Hematopoietic multipotent progenitor cell treated with erythropoietin and hydrocortisone succinate and interleukin-3 and kit ligand, for 15 days (in vitro differentiated cells): ENCODE measurements at places on chromosomes 1 and 21.

DNA sequence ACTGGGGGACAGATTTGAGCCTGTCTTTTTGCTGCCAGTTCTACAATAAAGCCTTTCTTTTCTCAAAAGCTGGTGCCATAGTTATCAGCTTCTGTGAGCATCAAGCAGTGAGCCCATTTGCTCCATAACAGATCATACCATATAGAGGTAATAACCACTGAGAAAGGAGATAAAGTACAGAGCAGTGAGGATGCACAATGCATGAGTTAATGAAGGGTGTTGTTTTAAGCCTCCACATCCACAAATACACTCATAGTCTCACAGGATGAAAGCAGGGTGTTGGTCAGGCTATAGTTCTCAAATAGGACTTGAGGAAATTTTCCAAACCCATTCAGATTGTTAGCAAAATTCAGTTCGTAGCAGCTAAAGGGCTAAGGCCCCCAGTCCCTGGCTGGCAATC is 25.6 kb upstream of the SLC35A3 start:
- no peak for DNase-seq

DNA sequence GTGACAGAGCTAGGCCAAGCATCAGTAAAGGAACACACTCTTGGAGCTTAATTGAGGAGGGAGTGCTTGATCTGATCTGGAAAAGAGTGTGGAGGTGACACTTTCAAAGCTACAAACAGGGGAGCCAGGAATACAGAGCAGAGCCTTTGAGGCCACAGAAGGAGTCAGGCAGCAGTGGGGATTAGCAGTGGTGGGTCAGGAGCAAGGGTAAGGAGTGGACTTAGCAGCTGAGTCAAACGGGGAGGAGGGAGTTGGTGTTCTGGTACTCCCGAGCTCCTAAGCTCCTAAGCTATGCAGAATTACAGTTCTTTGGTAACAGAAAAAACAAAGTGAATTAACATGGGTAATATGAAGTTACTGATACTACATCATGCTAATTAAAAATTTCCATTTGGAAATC is 14.5 kb downstream of the RAB4A start:
- DNase-seq = no peak

- no peak for DNase-seq
These were observed 1690.5 kb downstream of the KCNT2 start for GRCh38 chr1:194917769-194918168.

DNA sequence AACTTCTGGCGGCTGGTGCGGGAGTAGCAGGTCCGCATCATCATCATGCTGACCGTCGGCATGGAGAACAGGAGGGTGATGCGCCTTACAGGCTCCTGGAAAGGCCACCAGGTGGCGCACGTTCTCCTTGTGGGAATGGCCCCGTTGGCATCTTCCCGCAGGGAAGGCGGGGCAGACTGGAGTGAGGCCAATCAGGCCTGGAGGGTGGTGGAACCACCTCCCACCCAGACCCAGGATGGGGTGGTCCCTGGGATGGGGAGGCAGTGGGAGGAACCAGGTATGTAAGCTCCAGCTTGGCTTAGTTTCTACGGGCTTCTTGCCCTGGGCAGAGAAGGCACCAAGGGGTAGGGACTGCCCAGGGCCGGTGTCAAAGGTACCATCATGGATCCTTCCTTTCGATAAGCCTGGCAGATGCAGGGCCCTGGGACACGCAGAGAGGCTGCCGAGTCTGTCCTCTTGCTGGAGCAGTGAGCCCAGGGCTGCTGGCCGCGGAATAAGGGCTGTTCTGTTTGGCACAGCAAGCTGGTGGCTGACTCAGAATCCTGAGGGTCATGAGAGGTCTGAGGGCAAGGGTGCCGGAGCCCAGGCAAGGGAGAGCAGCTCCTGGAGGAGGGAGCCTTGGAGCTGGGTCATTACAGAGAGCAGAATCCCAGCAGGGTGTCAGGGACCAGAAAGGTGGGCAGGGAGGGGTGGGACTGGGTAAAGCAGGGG is 8.7 kb upstream of the LGR6 start:
- DNase-seq = peak; percentile 74

DNA sequence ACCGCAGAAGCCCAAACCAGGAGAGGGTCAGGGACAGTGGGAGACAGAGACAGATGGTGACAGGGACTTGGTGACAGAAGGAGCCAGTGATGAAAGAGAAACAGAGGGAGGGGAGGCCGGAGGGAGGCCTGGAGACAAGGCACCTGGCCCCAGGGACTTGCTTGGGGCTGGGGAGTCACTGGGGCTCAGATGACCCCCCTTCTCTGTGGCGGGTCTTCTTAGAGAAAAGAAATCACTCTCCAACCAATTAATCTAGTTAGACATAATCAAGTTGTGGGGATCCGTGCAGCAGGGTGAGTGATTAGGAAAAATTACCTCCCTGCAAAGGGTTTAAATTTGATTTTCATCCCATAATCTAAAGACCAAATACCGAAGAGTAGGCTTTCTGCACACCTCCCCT is 519.8 kb downstream of the PTPRU start:
- DNase-seq = no peak

DNA sequence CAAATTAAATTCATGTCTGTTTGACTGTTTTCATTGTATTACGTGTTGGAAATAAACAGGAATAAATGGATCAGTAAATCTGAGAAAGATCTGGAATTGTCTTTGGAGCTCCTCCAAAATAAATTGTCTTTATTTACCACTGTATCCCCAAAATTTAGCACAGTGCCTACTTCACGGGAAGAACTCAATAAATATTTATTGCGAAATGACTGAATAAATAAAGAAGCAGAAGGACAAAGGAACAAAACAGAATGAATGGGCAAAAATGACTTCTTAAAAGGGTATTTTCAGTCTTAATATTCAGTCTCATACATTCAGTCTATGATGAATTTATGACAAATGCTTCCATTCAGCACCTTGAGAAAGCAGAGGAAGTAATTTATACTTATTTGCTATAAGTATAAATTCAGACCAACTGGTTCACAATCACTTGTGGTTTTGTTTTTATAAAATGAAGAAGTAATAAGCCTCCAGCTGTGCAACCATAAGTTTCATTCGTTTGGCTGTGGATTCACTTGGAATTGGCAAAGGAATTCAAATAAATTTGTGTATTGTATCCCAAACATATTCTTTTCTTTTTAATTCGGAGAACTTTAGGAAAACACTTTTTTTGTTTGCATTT is 19.2 kb upstream of the PRKAA2 start:
- DNase-seq = no peak

DNA sequence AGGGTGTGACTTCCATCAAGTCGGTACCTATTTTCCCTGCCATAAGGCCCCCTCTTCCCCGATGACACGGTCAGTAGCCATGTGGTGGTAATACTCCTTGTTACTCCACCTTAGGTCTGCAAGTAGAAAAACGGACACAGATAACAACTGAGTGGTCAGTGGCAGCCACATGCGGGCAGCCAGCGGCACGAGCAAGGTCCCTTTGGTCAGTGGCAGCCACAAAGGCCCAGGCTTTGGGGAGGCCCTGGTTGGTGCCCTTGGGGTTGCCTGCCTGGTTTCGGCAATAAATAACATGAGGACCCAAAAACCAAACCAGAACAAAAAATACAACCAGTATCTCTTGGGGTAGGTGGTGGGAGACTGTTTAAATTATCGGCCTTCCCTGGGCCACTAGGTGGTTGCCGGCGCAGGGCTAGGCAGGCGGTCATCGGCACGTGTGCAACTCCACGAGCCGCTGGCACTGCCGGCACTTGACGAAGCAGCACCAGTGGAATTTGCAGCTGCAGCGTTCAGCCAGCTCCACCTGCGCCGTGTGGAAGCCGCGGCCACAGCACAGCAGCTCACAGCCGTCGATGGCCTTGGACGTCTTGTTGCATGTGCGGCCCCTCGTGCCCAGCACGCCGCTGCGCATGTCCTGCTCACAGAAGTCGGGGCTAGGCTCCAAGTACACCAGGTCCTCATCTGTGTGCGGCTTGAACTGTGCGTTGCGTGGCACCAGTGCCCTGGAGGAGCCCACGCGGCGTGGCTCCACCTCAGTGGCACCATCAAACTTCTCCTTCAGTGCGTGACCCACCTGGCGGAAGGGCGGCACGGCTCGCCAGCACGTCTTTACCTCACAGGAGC is 23.1 kb downstream of the WNT4 start:
- no peak for DNase-seq
